ENCODE measurements at places on chromosomes 11 and 22.

DNA sequence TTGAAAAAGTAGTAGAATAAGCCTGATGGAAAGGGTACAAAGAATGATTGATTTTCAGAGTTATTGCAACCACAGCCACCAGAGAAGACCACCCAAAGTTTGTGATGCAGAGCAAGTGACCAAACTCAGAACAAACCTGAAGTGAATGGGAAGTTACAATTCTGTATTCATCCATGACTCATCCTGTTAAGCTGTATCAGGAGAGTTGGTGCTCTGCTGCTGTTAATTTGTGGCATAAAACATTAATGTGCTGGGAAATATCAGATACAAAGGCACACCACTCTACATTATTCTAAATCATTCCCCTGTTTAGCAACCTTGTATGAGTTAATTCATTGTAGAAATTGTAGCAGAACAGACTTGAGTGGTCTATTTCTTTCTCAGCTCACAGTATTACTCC is 19.6 kb upstream of the PDGFD start:
- DNase-seq: no peak

DNA sequence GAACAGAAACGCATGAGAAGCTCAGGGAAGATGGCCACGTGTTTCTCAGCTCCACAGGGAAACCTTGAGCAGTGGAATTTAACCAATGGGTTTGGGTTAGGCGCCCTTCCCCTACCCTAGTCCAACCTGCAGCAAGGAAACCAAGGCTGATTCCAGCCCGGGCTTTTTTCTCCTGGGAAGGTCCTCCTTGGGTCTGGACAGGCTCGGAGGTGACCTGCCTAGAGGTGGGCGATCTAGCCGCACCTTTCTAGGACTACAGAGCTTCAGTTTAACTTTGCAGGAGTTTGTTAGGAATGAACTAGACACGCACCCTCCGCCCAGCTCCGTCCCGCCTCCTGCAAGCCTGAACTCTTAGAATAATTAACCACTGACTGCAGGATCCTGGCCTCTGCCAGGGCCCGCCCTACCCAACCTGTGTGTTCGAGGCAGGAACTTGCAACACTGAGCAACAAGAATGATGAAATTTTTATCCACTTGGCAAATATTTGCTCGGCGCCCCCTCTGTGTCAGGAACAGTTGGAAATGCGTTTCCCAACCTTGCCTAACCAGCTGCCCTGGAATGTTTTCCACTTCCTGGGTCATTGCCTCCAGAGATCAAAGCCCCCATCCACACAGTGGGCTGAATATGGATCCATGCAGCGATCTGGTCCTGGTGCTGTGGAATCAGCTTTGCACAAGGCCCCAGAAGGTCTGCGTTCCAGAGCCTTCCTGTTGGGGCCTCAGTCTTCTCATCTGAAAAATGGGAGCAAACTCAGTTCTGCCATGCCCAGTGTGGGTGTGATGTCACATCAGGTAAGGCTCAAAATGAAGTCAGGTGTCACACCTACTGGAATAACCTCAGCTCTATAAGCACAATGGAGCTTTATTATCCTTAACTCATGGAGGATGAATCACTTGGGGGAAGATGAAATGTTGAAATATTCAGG is 13.3 kb downstream of the MPST start:
- DNase-seq: no peak

DNA sequence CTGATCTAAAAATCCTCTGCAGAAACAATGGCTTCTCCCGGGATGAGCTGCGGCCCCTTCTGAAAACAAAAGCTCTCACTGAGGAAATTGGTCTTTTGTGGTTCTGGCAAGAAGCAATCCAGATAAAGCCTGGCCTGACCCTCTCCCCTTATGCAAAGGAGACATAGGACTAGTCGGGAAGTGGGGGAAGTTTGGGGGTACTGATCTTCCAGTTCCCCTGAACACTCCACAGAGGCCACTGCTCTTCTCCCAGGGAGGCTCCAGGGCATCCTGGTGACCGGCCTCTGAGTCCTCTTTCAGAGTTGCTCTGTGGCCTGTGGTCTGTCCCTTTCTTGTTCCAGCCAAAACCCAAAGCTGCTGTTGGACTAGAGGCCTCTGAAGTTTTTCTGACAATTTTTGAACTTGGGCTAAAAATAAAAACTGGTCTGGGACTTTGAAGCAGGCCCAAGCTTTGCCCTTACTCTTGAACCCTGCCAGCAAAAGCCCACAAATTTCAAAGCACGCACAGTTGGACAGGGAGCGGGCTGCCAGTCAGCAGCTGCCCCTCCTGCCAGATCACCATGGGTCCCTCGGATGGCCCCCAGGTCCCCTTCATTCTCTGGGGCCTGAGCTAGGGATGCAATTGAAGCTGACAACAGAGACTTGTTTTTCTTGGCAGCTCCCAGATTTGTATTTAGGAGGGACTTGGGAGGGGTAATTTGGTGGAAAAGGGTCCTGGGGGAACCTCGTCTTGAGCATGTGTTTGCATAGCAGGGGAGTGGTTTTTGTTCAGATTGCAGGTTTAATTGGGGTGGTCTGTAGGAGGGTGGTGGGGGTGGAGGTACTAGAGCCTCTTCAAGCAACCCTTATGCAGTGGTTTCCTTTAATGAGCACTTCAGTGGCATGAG is 381.6 kb upstream of the CADM1 start:
- no peak for DNase-seq

- DNase-seq: no peak
These were observed 2.3 kb upstream of the KDM2A start for GRCh38 chr11:67116758-67117105.

- DNase-seq: peak; percentile 54
These were observed 21.6 kb downstream of the IMMP1L start for GRCh38 chr11:31487848-31488247.

DNA sequence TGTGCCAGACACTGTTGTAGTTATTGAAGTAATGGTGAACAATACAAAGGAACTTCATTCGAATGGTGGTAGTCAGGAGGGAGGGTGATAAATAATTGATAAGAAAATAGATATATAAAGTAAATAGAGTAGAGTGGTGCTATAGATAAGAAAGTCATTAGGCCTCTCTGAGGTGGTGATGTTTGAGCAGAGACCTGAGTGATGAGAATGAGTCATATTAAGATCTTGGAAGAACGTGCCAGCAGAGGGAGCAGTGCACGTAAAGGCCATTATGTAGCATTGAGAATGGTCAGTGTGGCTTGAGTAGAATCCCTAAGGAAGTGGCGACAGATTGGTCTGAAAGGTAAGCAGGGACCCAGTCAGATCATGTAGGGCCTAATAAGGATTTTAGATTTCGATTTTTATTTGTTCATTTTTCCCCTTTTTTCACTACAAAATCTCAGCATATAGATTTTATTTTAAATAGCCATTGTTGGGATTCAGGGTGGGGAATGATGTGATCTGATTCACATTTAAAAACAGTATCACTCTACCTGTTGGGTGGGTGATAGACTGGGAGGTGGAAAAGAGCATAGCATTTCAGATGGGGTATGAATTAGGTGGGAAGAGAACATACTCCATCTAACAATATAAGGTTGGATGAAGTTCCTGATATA is 44.7 kb downstream of the CCDC90B start:
- DNase-seq: peak; percentile 77

DNA sequence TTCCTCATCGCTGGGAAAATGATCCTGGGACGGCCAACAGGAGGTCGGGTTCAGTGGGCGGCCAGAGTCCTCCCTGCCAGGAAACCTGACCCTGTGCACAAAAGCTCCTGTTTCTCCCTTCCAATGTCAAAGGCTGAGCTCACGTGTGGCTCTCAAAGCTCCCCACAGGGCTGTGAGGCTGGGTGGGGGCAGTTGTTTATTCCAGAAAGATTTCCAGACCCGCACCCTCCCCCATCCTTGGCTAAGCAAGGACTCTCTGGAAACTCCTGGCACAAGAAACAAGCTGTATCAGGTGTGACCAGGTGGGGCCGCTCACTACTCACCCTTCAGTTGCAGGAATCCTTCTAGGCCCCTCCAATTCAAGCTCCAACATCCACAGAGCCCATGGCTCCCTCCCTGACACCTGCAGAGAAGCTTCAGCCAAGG is 131.9 kb downstream of the SHANK2 start:
- no peak for DNase-seq

DNA sequence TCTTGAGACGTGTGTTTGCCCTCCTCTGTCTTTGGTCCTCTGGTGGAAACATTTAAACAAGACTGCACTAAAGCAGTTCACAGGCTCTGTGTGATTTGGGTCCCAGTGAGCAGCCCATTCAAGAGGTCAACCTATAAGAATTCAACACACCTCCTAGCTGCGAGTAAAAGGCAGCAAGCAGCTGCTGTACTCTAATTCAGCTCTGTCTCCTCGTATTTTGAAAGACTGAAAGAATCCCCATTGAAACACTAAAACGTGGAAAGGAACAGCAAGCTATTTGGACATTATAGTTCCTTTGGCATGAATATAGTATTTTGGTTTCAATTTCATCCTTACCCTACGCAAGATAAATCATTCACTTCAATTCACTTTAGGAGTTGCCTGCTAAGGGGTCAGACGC is 1046.7 kb downstream of the DLG2 start:
- DNase-seq: no peak

DNA sequence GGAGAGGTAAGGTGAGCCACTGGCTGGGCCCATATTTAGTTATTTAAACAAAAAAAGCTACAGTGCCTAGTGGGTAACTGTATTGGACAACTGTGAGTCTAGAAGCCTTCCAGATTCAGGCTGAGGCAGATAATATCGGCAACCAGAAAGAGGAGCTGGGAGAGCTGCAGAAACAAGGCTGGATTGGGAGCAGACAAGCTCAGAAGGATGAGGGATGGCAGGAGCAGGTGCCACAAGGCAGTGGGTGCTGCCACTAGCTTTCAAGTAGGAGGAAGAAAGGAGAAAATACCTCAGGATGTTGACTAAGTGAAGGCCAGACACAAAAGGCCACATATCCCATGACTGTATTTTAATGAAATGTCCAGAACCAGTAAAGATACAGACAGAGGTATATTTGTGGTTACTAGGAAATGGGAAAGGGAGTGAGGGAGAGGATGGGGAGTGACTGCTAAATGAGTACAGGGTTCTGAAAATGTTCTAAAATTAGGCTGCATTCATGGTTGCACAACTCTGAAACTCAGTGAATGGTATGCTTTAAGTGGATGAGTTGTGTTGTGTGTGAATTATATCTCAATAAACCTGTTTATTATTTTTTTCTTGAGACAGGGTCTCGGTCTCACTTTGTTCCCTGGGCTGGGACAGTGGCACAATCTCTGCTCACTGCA is 11.8 kb upstream of the RAPSN start:
- no peak for DNase-seq

DNA sequence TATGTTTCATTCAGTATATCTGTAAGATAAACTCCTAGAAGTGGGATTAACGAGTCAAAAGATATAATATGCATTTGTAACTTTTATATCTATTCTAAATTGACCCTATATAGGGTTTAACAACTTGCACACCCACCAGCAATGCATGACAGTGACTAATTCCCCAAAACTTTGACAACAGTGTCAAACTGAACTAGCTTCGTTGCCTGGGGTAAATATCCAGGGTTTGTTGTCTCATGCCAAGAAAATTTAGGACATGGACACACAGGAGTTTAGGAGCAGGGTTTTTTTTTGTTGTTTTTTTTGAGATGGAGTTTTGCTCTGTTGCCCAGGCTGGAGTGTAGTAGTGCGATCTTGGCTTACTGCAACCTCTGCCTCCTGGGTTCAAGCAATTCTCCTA is 5.1 kb downstream of the SNU13 start:
- no peak for DNase-seq

DNA sequence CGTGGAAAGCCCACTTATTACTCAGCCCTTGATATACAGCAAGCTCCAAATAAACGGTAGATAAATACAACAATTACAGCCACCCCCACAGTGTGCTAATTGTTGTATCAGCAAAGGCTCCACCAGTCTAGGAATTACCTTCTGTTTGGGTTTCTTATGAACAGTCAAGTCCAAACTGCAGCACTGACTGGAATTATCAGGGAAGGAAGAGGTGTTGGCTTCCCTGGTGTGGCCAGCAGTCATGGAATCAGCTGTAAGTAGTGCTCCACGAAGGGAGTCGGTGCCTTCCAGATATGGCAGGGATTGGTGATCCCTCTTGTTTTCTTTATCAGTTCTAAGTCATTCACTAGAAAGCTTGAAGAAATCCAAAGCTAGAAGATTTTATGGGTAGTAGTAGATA is 209.1 kb downstream of the SNX19 start:
- no peak for DNase-seq

DNA sequence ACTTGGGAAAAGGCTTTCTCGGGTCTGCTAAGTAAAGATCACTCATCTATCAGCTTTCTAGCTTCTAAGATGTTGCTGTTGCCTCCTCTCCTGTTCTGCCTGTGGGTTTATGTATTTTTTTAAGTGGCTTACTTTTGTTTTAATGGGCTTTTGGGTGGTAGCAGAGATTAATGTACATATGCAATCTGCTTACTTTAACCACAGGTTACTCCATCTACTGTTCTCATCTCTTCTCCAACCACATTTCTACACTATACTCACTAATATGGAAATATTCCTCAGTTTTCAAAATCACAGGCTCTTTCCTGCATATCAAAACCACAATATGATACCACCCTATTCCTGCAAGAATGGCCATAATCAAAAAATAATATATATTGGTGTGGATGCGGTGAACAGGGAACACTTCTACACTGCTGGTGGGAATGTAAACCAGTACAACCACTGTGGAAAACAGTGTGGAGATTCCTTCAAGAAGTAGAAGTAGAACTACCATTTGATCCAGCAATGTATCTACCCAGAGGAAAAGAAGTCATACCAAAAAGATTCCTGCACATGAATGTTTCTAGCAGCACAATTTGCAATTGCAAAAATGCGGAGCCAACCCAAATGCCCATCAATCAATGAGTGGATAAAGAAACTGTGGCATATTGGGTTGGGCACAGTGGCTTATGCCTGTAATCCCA is 288.8 kb downstream of the SWAP70 start:
- DNase-seq: no peak

- DNase-seq: peak; percentile 33
These were observed 46.9 kb downstream of the MICAL2 start for GRCh38 chr11:12157241-12157661.

- no peak for DNase-seq
These were observed 482.0 kb downstream of the KCNA4 start for GRCh38 chr11:29534836-29535235.

DNA sequence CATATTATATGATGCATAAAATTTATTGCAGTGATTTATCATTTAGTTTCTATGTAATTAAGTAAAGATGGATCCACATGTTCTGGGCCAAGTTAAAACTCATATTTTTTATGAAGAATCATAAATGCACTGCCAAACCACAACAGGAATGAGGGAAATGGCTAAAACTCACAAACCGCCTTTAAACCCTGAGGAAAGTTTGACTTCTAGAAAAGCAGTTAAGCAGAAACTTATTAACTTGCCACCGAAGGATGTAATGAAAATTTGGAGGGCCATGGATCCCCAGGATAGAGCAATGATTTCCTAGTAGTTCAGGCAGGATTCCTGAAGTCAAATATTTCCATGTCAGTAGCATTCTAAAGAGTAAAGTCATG is 218.3 kb upstream of the CTSC start:
- no peak for DNase-seq

- DNase-seq: peak; percentile 89
These were observed 49.8 kb upstream of the PRDM11 start for GRCh38 chr11:45096636-45097035.

GRCh38 chr11:77705195-77705875 is 67.7 kb upstream of the CLNS1A start:
- no peak for DNase-seq

All from G401 (cell line).